ENCODE measurements at places on chromosomes 2 and 18. TPM values are rescaled to one million over a fixed set of nuclear protein-coding genes. Genes with fewer than 3 reads are reported as not detected.

Gene PLGLB2
- total RNA-seq = not detected

Gene C2orf80
- total RNA-seq = not detected

DNA sequence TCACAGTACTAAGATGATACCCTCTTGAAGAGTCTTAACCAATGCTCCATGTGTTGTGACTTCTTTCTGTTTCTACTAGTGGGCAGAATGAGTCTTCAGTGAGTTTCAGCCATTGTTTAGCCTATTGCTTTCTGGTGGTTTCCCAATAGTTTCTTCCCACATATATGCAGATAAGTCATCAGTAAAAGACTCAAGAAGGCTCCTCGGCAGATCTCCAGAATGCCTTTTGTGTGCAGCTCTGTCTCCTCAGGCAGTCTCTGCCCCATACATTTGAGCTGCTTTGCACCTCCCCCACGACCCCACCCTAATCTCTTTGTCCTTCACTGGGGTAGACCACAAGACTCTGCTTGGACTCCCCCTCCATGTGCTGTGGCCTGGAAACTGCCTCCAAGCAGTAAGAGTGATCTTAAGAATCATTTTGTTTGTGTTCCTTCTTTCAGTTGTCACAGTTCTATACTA lies 71.6 kb upstream of the CHRNA1 start:
- DNase-seq = peak; percentile 84

- no peak for DNase-seq
These were observed 15.2 kb downstream of the CDKL4 start for GRCh38 chr2:39228413-39229209.
